ENCODE measurements at places on chromosomes 16 and 17.

DNA sequence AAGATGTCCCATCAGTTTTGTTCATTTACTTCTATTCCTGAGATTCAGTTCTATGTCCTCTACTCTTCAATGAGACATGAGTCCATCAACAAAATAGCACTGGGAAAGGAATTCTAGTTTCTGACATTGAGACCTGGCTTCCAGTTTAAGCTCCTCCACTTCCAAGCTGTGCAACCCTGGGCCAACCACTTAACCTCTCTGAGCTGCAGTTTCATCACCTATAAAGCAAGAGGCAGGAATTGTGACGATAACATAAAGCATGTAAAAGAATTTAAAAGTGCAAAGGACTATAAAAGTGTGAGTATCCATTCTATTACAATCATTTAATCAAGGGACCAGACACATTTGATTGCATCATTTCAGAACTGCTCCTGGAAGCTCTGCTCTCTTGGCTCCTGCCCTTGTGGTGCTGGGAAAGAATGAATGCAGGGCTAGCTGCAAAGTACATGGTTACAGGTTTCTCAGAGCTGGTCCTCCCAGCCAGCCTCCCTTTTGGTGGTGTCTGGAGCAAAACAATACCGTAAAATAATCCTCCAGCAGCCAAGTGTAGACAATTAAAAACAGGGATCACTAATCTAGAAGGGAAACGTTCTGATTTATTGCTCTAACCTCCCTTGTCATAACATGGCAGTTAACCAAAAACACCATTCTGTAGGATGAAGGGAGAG is 113.9 kb downstream of the VPS53 start:
- DNase-seq: no peak

- no peak for DNase-seq
Observed at GRCh38 chr16:88957887-88958577, 19.0 kb downstream of the CBFA2T3 start.

GRCh38 chr17:58621174-58621573 is 70.7 kb downstream of the TEX14 start:
- DNase-seq: no peak

DNA sequence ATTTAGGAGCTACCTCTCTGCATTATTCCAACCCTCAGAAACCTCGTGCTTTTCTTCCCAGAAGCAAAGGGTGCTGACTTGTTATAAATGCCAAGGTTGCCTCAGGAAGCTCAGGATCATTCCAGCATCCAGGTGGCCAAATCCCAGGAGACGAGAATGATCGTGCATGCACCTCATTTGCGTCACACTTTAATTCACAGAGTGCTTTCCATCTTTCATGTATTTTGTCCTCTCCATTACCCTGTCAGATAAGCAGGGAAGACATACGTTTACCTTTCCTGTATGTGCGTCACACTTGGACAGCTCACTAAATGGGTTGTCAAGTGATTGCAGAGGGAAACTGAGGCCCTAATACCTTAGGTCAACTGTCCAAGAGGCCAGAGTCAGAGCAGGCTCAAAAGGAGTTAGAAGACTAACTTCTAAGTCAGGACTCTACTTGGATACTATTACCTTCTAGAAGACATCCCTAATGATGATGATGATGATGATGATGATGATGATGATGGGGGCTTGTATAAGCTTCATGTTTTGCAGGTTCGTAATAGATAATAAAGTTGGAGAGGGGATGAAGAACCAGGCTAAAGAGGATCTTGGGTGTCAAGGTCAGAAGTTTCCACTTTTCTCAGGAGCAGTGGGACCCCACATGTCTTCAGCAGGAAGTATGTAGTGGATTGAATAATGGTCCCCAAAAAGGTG is 150.6 kb upstream of the TNRC6C start:
- no peak for DNase-seq

DNA sequence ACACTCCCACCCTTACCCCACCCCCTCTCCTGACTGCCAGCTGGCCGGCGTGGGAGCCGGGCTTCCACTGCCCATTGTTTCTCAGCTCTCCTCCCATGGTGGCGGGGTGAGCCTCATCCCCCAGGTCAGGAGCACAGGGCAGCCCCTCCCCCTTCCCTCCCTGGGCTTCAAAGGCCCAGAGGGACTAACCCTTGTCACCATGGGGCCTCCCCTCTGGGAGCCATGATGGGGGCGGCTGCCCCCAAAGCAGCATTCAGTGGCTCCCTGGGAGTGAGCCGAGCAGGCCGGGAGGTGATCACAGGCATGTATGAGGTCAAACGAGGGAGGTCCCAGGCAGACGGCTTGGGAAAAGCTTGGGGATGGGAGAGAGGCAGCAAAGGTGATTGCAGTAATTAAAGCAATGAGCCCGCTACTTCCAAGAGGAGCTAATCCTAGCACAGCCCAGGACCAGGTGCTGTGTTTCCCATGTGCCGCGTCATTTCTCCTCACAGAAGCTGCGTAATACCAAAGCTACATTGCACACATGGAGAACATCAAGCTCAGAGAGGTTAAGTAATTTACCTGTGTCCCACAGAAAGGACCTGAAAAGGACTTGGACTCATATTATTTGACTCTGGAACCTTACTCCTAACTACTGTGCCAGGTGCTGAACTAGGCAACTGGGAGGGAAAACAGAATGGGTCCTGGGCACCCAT is 24.5 kb downstream of the CDK5RAP3 start:
- DNase-seq: no peak

DNA sequence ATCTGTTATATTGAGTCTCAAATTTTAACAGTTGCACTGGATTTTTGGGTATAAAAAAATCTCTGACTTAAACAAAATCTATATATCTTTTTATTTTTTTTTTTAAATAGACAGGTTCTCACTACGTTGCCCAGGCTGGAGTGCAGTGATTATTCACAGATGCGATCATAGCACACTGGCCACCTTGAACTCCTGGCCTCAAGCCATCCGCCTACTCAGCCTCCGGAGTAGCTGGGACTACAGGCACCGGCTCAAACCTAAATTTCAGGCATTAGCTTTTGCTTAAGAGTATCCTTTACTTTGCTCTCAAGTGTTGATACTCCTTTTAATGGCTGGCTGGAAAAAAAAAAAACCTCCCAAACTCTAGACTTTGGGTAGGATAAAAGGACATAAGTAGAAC is 61.6 kb downstream of the RPGRIP1L start:
- no peak for DNase-seq

- DNase-seq: no peak
Observed at GRCh38 chr17:1907909-1908698, 78.3 kb downstream of the RPA1 start.

GRCh38 chr17:45235416-45236281 is 14.0 kb downstream of the FMNL1 start:
- peak; percentile 59 for DNase-seq

DNA sequence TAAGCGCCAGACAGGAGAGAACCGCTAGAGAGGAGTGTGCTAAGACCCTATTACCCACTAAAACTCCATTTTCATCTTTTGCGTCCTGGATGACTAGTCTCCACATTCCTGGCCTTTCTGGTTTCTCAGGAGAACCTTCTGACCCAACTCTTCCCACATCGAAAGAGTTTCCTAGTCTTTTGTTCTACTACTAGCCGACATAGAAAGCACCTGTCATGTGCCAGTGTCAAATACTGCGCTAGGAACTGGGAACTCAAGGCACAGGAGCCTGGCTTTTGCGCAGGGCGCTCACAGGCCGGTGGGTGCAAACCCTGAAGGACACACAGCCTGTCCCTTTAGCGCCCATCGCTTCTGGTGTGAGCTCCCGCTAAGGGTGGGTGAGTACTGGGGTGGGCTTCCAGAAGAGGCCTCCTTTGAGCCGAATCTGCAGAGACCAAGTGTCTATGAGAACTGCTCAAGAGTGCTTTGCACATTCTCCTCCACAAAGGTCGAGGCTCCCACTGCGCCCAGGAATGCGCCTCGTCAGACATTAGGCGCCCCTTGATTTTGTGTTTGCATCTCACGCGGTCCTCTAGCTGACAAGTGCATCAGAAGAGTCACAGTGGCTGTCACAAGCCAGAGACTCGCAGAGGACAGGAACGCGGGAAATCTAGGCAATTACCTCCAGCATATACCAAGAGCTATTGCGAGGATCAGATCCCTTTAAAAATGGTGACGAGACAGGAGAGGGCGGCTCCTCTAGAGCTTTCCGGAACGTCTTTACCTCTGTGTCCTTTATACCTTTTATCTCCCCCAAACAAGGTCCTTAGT is 2.0 kb upstream of the PSMB3 start:
- peak; percentile 73 for DNase-seq

GRCh38 chr16:22270525-22270924 is 26.7 kb upstream of the POLR3E start:
- DNase-seq: no peak
